ENCODE measurements at places on chromosomes 1 and 21.

- DNase-seq: no peak
These were observed 27.4 kb downstream of the RABIF start for GRCh38 chr1:202861420-202862132.

DNA sequence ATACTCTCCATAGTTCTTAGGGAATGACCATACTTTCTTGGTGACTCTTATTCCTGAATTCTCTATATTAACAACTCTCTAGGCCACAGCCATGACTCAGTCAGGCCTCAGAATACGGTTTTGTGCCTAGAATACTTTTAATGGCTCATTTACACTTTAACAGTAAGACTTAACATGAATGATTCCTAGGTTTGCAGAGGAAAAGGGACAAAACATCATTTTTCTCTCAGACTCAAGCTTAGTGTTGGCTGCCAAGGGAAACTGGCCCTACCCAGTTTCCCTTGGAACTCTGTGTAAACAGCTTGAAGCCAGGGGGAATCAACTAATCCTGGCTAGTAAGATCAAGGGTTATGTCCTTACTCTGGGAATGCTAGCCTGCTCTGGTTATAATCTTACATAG is 164.9 kb upstream of the PKN2 start:
- DNase-seq: no peak

GRCh38 chr1:110879758-110880606 is 7.0 kb downstream of the CD53 start:
- peak; percentile 49 for DNase-seq

DNA sequence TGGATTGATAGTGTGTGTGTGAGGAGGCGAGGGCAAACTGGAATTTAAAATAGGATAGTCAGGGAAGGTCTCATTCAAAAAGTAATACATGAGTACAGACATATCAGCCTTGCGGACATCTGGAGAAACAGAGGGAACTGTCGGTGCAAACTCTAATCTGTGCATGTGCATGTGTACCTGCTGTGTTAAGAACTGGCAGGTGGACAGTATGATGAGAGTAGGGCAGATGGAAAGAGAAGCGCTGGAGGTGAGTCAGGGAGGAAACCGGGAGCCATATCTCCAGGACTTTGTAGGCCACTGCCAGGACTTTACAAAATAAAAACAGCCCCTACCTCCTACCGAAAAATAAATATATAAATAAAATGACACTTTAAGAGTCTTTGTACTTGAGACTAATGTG is 31.3 kb upstream of the MYBPHL start:
- DNase-seq: no peak

GRCh38 chr1:109799445-109799844 is 35.7 kb upstream of the EPS8L3 start:
- DNase-seq: no peak

- no peak for DNase-seq
These were observed 100.2 kb downstream of the DPYD start for GRCh38 chr1:97820470-97821188.

- peak; percentile 41 for DNase-seq
These were observed 80.4 kb upstream of the AK4 start for GRCh38 chr1:65067491-65068201.

DNA sequence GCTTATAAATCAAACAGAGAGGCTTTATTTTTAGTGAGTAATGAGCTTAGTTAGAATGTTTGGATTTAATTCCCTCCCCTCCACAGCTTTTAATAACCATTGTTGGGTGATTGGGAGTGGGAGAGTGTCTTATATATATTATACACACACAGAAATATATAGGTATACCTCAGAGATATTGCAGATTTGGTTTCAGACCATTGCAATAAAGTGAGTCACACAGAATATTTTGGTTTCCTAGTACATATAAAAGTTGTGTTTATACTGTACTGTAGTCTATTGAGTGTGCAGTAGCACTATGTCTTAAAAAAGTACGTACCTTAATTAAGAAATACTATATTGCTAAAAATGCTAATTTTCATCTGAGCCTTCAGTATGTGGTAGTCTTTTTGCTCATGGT is 44.4 kb downstream of the RPS6KC1 start:
- DNase-seq: no peak

GRCh38 chr1:182784556-182785171 is 4.9 kb upstream of the NPL start:
- peak; percentile 7 for DNase-seq

- DNase-seq: no peak
These were observed 54.3 kb downstream of the MAP3K21 start for GRCh38 chr1:233381806-233382205.

DNA sequence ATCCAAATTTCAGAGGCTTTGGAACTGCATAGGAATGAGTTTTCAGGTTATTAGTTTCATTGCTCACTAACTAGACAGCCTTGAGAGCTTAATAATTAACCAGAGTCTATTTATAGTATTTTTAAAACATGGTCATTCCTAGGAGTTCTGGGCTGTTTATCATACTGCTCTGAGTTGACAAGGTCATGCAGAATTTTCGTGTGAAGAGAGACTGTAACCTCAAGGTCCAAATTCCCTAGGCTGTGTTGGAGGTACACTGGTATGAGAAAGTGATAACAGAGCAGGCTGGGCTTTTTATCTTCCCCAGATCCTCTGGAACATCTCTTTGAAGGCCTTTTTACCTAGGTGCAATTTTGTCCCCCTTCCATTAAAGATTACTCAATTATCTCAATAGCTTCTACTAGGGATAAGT is 736.3 kb downstream of the LTN1 start:
- DNase-seq: no peak

GRCh38 chr1:237774246-237774645 is 116.5 kb downstream of the ZP4 start:
- DNase-seq: no peak

DNA sequence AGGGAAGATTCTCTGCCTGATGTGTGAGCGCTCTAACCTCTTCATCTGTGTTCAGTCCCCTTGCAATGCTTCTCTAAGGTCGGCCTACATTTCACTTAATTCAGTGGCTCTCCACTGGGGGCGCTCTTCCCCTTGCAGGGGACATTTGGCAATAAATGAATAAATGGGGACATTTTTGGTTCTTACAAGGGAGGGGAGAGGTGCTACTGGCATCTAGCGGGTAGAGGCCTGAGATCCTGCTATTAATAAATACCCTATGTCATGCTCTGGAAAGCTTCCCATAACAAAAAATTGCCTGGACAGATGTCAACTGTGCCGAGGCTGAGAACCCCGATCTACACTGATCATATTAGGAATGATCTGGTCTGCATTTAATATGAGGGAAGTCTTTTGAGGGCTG is 25.9 kb upstream of the DNAJC11 start:
- peak; percentile 41 for DNase-seq

DNA sequence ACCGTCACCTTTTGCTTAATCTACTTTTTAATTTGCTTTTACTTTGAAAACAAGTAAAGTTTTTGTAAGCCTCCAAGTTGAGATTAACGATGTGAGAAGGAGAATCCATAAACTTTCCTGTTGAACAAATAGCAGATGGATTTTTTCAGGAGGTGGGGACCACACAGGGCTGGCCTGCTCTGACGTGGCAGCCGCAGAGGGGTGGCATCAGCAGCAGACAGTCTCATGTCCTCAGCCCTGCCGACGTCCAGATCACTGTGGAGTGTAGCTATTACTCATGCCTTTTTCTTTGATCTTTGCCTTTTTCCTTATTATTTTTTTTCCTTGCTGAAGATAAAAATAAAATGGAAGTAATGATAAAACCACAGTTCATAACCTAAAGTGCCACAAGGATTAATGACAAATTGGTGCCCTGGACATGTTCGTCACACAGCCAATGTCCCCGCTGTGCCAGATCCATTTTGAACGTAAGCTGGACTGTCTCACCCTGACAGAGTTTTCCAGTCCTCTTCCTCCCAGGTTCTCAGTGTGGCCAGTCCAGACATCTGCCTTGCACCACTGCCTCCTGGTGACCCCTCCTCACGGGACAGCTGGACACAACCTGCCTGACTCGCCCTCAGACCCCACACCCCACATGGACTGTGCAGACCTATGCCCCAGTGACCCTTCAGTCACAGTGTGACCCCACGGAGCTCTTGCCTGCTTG is 15.4 kb upstream of the ZBTB21 start:
- DNase-seq: no peak

Data from effector CD4-positive, alpha-beta T cell (primary cell).